ENCODE measurements at places on chromosomes 7 and 10.

DNA sequence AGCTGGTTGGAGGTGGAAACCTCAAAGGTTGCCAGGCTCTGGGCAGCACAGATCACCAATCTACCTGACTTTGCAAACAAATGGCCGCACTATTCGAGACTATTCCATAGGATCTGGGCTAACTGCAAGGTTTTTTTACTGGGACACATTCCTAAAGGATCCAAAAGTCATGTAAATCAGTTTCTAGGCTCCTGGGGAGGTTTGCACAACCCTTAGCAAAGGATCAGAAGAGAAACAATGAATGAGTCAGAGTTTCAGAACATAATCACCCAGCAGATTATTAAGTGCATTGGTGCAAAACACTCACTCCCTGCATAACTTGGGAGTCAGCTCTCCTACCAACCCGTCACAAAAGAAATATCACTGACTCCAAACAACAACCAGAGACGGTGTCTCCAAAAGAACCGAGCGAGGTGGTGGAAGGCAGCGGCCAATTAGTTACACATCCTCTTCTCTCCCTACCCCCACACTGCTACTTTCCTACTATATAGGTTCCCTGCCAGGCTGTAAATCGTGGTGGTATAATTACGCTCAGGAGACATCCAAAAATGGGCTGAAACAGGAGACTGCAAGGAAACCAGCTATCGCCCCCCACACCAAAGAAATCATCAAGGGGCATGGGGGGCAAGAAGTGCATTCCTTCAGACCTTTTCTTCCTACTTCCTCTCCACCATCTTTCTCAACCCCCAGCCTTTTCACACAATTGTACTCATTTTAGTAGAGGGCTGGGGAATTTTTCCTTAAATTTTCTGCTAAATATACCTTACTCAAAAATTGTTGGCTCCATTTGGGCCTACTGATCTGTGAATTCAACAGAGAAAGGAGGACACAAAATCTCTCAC is 3.2 kb downstream of the UBE2H start:
- DNase-seq: no peak

- no peak for DNase-seq
These were observed 222.5 kb upstream of the LRRN3 start for GRCh38 chr7:110868458-110868857.

DNA sequence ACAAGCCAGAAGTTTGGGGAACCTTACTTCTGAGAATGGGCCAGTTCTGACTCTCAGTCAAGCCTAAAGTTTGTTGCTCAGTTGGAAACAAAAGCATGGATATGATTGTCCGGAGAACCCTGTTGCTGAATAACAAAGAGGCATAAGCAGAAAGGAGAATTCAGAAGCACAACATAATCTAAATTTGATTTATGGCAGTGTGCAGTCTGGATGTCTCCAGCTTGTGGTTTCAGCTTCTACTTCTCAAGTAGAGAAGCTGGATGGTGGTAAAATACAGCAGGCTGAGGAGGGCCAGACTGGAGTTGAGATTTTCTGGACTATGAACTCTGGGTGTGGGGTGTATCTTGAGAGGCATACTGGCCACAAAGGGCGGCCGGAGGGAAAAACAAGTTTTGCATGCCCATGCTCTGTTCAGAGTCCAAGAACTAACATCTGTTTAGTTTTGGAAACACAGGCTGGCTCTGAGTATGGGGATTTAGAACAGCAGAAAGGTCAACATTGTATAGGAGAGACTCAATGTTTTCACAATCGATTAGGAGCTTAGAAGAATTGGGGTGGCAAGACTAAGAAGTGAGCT is 592.9 kb downstream of the CNTNAP2 start:
- no peak for DNase-seq

- no peak for DNase-seq
These were observed 147.1 kb downstream of the PHF14 start for GRCh38 chr7:11120675-11121220.

GRCh38 chr10:94211169-94211510 is 151.6 kb downstream of the NOC3L start:
- no peak for DNase-seq

GRCh38 chr7:85736085-85736484 is 549.2 kb upstream of the SEMA3D start:
- no peak for DNase-seq

GRCh38 chr10:19979628-19980027 is 163.4 kb downstream of the PLXDC2 start:
- DNase-seq: no peak
